ENCODE measurements at places on chromosomes 7 and 10.

- no peak for DNase-seq
Observed at GRCh38 chr10:5776881-5777197, 36.4 kb downstream of the GDI2 start.

DNA sequence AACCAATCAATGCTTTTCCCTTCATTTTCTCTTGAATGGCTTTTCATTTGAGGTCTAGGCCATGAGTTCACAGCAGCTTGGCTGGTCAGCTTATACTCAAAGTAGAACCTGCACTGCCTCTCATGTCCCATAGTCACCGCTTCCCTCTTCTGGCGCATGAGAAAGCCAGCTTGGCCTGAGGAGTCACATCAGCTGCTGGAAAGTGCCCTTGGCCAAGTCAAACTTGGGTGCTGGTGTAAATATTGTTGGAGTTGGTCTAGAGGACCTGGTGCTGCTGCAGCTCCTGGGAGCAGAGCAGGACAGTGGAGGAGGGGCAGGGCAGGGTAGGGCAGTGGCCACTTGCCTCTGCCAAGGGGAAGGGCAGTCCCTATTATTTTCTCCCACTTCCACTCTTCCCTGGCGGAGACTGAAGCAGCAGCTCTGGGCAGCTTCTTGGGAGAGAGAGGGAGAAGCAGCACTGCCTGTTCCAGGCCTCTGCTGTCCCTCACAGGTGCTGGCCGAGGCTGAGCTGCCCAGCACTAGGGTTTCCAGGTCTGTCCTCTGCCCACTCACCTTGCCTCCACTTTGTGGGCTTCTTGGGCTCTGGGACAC is 12.8 kb downstream of the UBE2D4 start:
- DNase-seq, result no peak

DNA sequence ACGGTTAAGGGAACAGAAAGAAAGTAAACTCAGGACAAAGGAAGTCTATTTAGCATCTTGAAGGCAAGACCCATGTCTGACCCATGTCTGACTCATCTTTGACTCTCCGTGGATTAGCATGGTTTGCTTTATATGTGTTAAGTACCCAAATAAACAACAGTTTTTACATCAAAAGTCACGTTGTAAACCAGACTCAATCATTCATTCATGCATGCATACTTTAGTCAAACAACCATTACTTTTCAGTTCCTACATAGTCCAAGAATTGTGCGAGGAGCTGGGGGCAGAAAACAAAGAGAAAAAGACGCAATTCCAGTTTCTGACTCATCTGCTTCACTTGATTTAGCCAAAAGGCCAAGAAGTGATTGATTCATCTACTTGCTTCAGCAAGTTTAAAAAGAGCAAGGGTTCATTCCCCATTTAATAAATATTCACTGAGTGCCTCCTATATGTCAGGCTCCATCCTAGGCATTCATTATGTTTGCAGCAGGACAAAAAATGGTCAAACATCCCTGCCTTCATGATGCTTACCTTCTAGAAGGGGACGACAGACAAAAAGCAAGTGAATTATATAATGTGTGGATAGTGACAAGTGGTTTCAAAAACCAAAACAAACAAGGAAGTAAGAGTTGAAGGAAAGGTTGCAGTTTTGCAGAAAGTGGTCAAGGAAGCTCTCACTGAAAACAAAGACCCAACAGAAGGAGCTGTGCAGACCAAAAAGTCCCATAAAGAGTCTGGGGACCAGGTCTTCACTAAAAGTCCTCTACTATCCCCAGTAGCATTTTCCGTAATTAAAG is 116.2 kb downstream of the FAM107B start:
- peak; percentile 37 for DNase-seq

- DNase-seq, result no peak
Observed at GRCh38 chr10:6069081-6069931, 7.1 kb upstream of the IL2RA start.

DNA sequence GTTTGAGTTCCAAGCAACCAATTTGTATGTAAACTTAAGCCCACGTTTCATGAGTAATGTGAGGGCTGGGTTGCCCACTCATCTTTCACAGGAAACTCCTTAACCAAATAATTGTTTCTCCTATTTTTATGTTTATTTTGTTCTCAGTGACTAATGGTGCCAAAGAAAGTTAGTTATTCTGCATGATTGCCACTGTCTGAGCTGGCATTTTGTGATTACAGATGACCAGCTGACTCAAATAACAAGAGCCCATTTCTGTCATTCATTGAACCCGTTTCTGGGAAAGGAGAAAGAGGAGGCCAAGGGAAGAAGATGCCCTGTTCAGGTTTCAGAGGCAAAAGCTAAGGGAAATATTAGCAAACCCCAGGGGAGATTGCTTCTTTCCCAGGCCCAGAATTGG is 186.9 kb upstream of the MYO3A start:
- DNase-seq, result no peak

GRCh38 chr10:115936926-115937767 is 335.9 kb downstream of the GFRA1 start:
- no peak for DNase-seq

DNA sequence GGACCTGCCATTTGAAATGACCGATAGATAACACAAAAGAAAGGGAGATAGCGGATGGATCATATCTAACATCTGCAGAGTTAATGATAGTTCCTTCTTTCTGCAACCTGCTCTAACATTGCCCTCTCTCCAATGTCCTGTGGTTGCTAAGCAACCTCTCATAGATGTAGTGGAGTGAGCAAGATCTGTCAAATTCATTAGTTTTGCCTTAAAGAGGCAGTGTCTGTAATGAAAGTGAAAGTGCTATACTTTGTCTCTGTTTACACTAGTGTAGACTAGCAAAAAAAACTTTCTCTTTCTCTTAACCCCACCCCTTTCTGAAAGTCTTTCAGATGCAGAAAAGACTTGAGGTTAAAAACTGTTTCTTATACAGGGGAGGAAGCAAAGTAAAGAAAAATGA is 1196.9 kb downstream of the SORCS3 start:
- peak; percentile 37 for DNase-seq
